Left ventricle myocardium inferior (tissue), 1 donor: ENCODE measurements at places on chromosomes 3 and 15. TPM values are rescaled to one million over a fixed set of nuclear protein-coding genes. Genes with fewer than 3 reads are reported as not detected.
A peak's percentile ranks its signal among the peaks of the same experiment; 100 is the strongest.

GRCh38 chr3:127273206-127273605 lies 14.6 kb downstream of the PRR20G start:
- no peak overlapping the region for H3K4me3 ChIP-seq
- no peaks in the 10 kb centered on the region for H3K4me1 ChIP-seq
- no peak overlapping the region for H3K27ac ChIP-seq
- H3K36me3 ChIP-seq = no peaks in the 10 kb centered on the region

- no peak overlapping the region for H3K4me3 ChIP-seq
- no peaks in the 10 kb centered on the region for H3K27me3 ChIP-seq
- no peak overlapping the region for H3K27ac ChIP-seq
- peaks cover 72% of the 10 kb centered on the region for H3K4me1 ChIP-seq
Observed at GRCh38 chr3:65955792-65956477, 82.8 kb downstream of the MAGI1 start.

- H3K27ac ChIP-seq = no peak overlapping the region
- H3K27me3 ChIP-seq = no peaks in the 10 kb centered on the region
- DNase-seq = no peak
- peaks cover 30% of the 10 kb centered on the region for H3K4me1 ChIP-seq
Observed at GRCh38 chr15:77376770-77377169, 43.1 kb downstream of the PEAK1 start.

DNA sequence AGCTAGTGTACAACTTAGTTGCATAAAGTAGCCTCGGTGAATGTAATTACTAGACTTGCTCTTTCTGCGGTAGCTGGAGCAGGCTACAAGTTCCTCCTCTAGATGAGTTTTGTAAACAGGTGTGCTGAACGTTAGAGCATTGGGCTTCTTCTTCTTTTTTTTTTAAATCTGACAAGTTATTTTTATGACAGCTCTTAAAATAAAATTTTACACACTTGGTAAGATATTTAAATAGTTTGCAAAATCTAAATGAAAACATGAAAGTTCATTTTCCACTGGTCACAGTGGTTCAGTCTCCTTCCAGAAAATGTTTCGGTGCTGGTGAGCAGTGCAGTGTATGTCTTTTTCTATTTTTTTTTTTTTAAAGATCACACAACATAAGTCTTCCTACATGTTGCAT lies 3.0 kb downstream of the CCR9 start:
- no peaks in the 10 kb centered on the region for H3K36me3 ChIP-seq
- no peak for DNase-seq
- no peaks in the 10 kb centered on the region for H3K4me1 ChIP-seq
- no peak overlapping the region for H3K4me3 ChIP-seq

DNA sequence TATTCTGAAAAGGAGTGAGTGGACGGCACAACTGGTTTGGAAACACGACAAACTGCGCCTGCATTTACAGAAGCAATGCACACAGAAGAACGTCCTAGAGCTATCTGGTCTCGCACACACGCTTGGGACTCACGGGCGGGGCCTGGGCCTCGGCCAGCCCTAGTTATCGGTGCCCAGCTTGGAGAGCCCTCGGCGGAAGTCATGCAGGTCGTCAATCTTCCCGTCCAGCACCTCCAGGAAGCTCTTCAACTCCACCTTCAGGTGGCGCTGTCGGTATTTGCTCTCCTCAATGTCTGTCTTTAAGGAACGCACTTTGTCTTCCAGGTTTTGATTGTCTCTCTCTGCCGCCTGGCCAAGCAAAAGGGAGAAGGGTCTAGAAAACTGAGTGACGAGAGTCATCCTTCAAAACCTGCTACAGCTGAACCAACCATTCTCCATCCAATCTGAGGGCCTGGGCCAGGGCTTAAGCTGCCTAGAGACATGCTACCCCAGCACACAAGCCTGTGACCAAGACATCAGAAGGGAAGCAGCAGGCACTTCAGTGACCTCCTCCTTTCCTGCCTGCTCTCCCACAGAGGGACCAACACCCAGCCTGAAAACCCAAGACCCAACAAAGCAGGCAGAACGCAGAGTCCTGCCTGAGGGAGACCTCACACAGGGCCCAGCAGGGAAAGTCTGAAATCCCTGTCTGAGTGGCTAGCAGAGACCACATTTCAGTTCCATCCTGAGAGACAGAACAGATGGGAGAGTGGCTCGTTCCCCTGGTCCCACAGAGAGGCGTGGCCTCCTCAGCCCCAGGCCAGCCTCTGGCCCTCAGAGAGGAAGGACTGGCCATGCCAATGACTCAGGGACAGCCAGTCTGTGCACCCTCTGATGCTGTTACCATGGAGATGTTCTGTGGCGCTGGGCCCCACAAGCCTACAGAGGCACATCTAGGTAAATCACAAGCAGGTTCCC lies 40.4 kb downstream of the WHAMM start:
- H3K27ac ChIP-seq = peak overlapping the region; percentile 47
- peaks cover 10% of the 10 kb centered on the region for H3K36me3 ChIP-seq
- no peaks in the 10 kb centered on the region for H3K27me3 ChIP-seq

- H3K4me3 ChIP-seq = no peak overlapping the region
- H3K4me1 ChIP-seq = peaks cover 26% of the 10 kb centered on the region
- H3K27me3 ChIP-seq = no peaks in the 10 kb centered on the region
Observed at GRCh38 chr3:197306374-197307086, 8.1 kb upstream of the DLG1 start.

DNA sequence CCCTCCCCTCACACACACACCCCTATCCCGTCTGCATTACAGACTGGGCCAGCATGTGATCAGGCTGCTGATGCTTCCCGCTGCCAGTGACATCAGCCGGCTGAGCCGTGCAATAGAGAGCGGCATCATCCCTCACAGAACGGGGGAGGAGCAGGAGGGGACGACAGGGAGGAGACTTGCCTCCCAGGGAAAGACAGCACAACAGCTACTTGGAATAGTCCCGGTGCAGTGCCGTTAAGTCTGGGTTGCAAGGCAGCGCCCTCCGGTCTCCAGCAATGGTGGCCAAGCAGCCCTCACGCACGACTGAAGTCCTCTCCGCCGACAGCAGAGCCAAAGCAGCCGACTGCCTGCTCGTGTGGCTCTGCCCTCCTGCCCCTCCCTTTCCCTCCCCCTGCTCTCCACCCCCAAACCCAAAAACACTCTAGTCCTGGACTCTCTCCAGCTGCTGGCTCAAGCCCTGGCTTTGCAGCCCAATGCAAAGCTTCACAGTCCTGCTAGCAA lies 31.5 kb upstream of the RPS17 start:
- H3K4me3 ChIP-seq = peak overlapping the region; percentile 63
- H3K27ac ChIP-seq = peak overlapping the region; percentile 56
- DNase-seq = peak; percentile 53
- peaks cover 9% of the 10 kb centered on the region for H3K4me1 ChIP-seq
- no peaks in the 10 kb centered on the region for H3K36me3 ChIP-seq
- no peaks in the 10 kb centered on the region for H3K27me3 ChIP-seq

DNA sequence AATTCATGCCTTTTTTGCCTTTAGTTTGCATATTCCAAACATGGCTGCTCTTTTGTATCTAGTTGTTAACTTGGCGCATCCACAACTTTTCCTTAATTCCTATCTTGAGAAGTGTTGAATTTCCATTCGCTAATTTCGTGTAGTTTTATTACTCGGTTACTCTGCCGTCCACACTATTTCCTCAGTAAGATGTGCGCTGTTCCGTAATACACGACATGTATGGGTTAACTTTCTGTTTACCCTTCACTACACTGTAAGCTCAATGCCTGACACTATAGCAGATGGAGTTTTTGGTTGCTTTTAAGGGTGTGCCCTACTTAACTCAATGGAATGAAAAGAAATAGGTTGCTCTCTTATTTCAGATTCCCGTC lies 724 bp downstream of the RPSA start:
- no peaks in the 10 kb centered on the region for H3K27me3 ChIP-seq
- no peak for DNase-seq
- peak overlapping the region; percentile 87 for H3K4me3 ChIP-seq
- H3K27ac ChIP-seq = peak overlapping the region; percentile 90

DNA sequence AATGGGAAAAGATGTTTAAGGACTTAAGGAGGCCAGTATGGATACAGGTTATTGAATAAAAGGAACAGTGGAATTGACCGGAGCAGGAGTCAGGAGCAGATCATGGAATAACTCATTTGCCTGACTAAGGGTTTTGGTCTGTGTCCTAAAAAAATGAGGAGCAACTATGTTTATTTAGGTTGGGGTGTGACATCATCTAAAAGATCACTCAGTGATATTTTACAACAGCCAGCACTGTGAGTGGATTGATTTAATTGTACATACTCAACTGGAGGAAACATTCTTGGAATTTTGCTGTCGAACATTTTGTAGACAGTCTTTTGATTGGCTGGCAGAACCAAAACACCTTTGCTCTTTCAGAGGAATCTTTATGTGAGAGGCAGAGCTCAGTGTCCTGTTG lies 348.6 kb upstream of the CDIN1 start:
- no peaks in the 10 kb centered on the region for H3K36me3 ChIP-seq
- H3K4me3 ChIP-seq = no peak overlapping the region
- H3K27ac ChIP-seq = no peak overlapping the region
- H3K27me3 ChIP-seq = no peaks in the 10 kb centered on the region
- DNase-seq = no peak
- no peaks in the 10 kb centered on the region for H3K4me1 ChIP-seq

DNA sequence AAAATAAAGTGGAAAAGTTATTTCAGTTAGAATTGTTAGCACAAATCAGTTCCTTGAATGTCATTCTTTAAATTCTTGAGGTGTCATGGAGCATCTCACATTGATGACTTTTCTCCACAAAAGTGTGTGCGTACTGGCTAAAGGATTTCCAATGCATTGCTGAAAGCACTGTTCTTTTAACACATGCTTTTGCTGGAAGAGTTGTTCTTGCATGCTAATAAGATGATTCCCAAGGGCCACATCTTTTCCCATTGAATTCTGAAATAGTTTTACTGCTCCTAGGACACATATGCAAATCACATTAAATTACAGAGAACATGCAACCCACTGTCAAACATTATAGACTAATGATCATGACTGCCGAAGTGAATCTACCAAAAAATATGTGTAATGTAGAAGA lies 516.3 kb upstream of the CADM2 start:
- H3K27ac ChIP-seq = no peak overlapping the region
- no peaks in the 10 kb centered on the region for H3K36me3 ChIP-seq
- no peak for DNase-seq

GRCh38 chr15:27878841-27879240 lies 220.3 kb downstream of the OCA2 start:
- no peak for DNase-seq
- H3K4me3 ChIP-seq = no peak overlapping the region
- H3K36me3 ChIP-seq = no peaks in the 10 kb centered on the region
- no peaks in the 10 kb centered on the region for H3K4me1 ChIP-seq
- H3K27me3 ChIP-seq = no peaks in the 10 kb centered on the region
- no peak overlapping the region for H3K27ac ChIP-seq

DNA sequence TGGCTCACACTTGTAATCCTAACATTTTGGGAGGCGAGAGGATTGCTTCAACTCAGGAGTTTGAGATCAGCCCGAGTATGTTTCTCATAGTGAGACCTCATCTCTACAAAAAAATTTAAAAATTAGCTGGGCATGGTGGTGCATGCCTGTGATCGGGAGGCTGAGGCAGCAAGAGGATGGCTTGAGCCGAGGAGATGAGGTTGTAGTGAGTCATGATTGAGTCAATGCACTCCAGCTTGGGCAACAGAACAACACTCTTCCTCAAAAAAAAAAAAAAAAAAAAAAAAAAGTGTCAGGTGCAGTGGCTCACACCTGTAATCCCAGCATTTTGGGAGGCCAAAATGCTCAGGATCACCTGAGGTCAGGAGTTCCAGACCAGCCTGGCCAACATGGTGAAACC lies 2.4 kb downstream of the RPL39L start:
- H3K27ac ChIP-seq = no peak overlapping the region
- no peak overlapping the region for H3K4me3 ChIP-seq
- no peak for DNase-seq

DNA sequence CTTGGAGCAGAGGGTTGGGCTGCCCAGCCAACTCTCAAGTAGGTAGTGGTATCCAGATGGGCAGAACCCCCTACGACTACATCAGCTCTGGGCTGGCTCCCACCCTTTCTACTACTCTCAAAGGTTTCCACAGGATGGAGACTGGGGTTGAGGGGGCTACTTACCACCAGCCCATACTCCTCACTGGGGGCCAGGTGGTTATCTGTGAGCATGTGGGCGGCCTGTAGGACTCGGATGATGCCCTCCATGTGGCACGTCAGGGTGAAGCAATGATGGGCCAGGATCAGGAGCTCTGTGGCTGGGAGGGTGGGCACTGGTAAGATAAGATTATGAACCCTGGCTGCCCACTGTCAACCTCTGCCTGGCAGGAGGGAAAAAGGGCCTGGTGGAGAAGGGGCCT lies 33.4 kb downstream of the EIF3J start:
- no peak overlapping the region for H3K4me3 ChIP-seq
- H3K36me3 ChIP-seq = peaks cover 83% of the 10 kb centered on the region
- peaks cover 12% of the 10 kb centered on the region for H3K4me1 ChIP-seq

DNA sequence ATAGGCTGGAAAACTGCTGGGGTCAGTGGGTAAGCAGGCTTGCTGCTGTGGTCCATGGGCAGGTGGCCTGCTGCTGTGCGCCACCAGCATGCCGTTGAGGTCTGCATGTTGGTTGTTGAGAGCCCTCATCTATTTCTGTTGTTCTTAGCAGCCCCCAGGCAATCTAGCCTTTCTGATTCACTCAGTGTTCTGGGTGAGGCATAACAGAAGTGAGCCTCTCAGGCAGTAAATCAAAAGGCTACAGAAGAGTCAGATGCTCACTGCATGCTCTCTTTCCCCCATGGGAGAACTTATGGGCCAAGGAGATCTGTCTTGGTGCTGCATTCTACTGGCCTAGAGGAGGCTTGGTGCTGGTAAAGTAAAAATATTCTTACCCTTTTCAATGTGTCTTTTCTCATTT lies 67.8 kb upstream of the ATP10A start:
- no peak for DNase-seq
- H3K4me1 ChIP-seq = peaks cover 10% of the 10 kb centered on the region
- H3K36me3 ChIP-seq = no peaks in the 10 kb centered on the region
- H3K27ac ChIP-seq = no peak overlapping the region

DNA sequence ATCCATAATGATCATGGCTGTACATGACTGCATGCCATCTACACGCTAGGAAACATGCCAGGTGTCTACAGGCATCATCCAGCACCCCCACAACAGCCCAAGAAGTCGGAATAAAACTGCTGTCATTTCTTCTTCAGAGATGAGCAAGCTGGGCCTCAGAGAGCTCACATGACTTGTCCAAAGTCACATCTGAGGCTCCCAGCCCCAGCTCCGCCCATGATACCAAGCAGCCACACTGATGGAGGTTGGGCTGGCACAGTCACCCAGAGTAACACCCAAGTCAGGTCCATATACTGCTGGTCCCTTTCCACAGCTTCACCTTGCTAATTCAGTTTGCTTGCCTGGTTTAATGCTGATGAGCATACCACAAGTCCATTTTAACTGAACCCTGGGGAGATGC lies 116.6 kb downstream of the SEC22A start:
- H3K4me3 ChIP-seq = no peak overlapping the region
- no peak for DNase-seq
- peaks cover 78% of the 10 kb centered on the region for H3K36me3 ChIP-seq
- peaks cover 10% of the 10 kb centered on the region for H3K27me3 ChIP-seq
- peaks cover 62% of the 10 kb centered on the region for H3K4me1 ChIP-seq
- H3K27ac ChIP-seq = no peak overlapping the region

- no peak for DNase-seq
- H3K36me3 ChIP-seq = no peaks in the 10 kb centered on the region
- peaks cover 48% of the 10 kb centered on the region for H3K27me3 ChIP-seq
- no peak overlapping the region for H3K4me3 ChIP-seq
Observed at GRCh38 chr3:62392626-62393292, 19.4 kb upstream of the FEZF2 start.

The MLF1 gene
- total RNA-seq = 200 TPM

The PLSCR5 gene
- total RNA-seq = not detected

The UACA gene
- total RNA-seq = 33.7 TPM

The GABRB3 gene
- 2.4 TPM for total RNA-seq

The NME9 gene
- not detected for total RNA-seq

The FSD2 gene
- total RNA-seq = 108 TPM
